ENCODE measurements at places on chromosomes 4 and X.
A peak's percentile ranks its signal among the peaks of the same experiment; 100 is the strongest.

DNA sequence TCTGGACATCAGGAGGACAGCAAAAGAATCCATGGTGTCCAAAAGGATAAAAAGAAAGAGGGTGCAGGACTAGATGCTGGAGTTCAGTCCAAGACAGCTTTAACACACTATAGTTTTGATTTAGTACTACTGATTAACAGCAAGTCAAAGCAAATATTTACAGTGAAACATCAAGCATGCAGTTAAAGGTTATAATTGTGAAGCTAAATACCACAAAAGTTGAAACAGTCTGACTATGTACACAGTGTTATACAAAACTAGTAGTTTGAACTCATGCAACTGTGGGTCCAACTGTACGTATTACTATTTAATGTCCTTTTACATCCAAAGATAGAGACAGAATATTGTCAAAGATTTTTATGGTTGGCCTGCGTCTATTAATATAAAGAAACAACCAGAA, 57.6 kb downstream of the CHIC2 start:
- H3K27ac ChIP-seq, result no peak overlapping the region
- no peak for DNase-seq
- no peaks in the 10 kb centered on the region for H3K27me3 ChIP-seq
- H3K36me3 ChIP-seq, result peaks cover 21% of the 10 kb centered on the region
- H3K4me3 ChIP-seq, result no peak overlapping the region
- no peaks in the 10 kb centered on the region for H3K4me1 ChIP-seq

GRCh38 chr4:55159851-55160250, 34.5 kb upstream of the KDR start:
- H3K4me3 ChIP-seq, result no peak overlapping the region
- H3K4me1 ChIP-seq, result no peaks in the 10 kb centered on the region
- H3K36me3 ChIP-seq, result no peaks in the 10 kb centered on the region
- no peak for DNase-seq

DNA sequence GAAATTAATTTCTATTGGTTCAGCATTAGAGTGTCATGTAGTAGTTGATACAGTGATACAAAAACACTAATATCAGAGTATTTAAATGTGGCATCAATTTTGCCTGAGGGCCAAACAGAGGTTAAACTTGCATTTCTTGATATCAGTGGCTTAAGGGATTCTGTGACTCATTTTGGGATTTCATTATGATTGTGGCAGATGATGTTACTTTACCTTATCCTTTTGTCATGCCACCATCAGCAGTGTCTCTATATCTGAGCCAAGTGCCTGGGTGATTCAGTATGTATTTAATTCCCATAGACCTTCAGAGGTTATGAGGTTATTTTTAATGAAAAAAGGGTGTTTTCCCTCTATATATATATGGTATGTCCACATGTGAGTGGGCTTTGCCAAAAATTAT, 582.9 kb downstream of the ADGRL3 start:
- no peak overlapping the region for H3K4me3 ChIP-seq
- no peaks in the 10 kb centered on the region for H3K27me3 ChIP-seq
- H3K27ac ChIP-seq, result no peak overlapping the region

DNA sequence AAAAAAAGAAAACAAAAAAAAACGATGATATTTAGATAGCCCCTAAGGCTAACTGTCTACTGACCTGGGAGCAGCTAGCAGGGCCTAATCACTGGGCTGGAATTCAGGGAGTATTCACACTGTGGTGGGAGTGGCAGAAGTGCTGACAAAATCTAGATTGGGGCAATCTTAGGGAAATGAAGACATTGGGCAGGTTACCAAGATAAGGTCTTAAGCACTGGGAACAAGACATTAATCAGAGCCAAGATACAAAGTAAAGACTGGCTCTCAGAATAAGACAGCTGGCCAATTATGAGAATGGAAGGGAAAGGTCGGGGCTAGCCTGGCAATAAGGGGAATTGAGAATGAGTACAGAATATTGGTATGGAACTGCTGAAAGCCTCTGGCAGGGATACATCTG, 100.2 kb upstream of the GRIA3 start:
- no peaks in the 10 kb centered on the region for H3K4me1 ChIP-seq
- no peak overlapping the region for H3K4me3 ChIP-seq
- no peaks in the 10 kb centered on the region for H3K36me3 ChIP-seq
- no peaks in the 10 kb centered on the region for H3K27me3 ChIP-seq
- H3K27ac ChIP-seq, result no peak overlapping the region

GRCh38 chr4:82890528-82890900, 439 bp downstream of the SEC31A start:
- DNase-seq, result no peak
- H3K4me3 ChIP-seq, result peak overlapping the region; percentile 95
- H3K27ac ChIP-seq, result peak overlapping the region; percentile 96
- H3K27me3 ChIP-seq, result no peaks in the 10 kb centered on the region
- peaks cover 14% of the 10 kb centered on the region for H3K4me1 ChIP-seq
- H3K36me3 ChIP-seq, result peaks cover 11% of the 10 kb centered on the region

- no peaks in the 10 kb centered on the region for H3K4me1 ChIP-seq
- H3K27ac ChIP-seq, result no peak overlapping the region
- H3K27me3 ChIP-seq, result peaks cover 9% of the 10 kb centered on the region
Measured at GRCh38 chr4:108443585-108443984, 176.8 kb upstream of the RPL34 start.

GRCh38 chr4:98181809-98182208, 38.5 kb upstream of the STPG2 start:
- no peak overlapping the region for H3K27ac ChIP-seq
- peaks cover 28% of the 10 kb centered on the region for H3K36me3 ChIP-seq
- H3K4me3 ChIP-seq, result no peak overlapping the region
- peaks cover 7% of the 10 kb centered on the region for H3K4me1 ChIP-seq

DNA sequence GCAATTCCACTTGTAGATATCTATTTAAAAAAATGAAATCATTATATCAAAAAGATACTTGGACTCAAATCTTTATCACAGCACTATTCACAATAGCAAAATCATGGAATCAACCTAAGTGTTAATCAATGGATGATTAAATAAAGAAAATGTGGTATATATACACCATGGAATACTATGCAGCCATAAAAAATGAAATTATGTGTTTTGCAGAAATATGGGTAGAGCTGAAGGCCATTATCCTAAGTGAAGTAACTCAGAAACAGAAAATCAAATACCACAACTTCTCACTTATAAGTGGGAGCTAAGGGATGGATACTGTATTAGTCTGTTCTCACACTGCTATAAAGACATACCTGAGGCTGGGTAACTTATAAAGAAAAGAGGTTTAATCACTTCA, 14.3 kb upstream of the INTU start:
- no peaks in the 10 kb centered on the region for H3K4me1 ChIP-seq
- H3K36me3 ChIP-seq, result no peaks in the 10 kb centered on the region
- DNase-seq, result no peak
- H3K27ac ChIP-seq, result no peak overlapping the region
- H3K4me3 ChIP-seq, result no peak overlapping the region

DNA sequence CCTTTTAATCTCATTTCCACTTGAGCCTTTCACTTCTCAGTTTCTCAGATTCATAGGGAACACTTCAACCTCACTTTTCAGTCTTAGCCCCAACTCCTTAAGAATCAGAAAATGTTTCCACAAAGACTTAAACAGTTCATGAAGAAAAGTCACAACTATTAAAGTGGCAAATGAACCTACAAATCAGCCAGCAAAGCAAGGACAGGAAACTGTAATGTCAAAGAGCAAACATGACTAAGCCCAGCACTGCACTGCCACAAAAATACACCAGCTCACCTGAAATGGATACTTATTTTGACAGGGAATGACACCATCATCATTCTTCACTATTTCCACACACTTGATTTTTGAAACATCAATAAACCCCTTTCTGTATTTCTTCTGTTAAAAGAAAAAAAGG, 41.8 kb upstream of the TXK start:
- peaks cover 6% of the 10 kb centered on the region for H3K4me1 ChIP-seq
- peaks cover 20% of the 10 kb centered on the region for H3K36me3 ChIP-seq
- no peak for DNase-seq
- no peaks in the 10 kb centered on the region for H3K27me3 ChIP-seq
- no peak overlapping the region for H3K27ac ChIP-seq
- no peak overlapping the region for H3K4me3 ChIP-seq

GRCh38 chr4:44342800-44343199, 105.8 kb downstream of the KCTD8 start:
- H3K27ac ChIP-seq, result no peak overlapping the region
- no peak overlapping the region for H3K4me3 ChIP-seq
- no peaks in the 10 kb centered on the region for H3K36me3 ChIP-seq
- DNase-seq, result no peak
- no peaks in the 10 kb centered on the region for H3K4me1 ChIP-seq
- H3K27me3 ChIP-seq, result no peaks in the 10 kb centered on the region

DNA sequence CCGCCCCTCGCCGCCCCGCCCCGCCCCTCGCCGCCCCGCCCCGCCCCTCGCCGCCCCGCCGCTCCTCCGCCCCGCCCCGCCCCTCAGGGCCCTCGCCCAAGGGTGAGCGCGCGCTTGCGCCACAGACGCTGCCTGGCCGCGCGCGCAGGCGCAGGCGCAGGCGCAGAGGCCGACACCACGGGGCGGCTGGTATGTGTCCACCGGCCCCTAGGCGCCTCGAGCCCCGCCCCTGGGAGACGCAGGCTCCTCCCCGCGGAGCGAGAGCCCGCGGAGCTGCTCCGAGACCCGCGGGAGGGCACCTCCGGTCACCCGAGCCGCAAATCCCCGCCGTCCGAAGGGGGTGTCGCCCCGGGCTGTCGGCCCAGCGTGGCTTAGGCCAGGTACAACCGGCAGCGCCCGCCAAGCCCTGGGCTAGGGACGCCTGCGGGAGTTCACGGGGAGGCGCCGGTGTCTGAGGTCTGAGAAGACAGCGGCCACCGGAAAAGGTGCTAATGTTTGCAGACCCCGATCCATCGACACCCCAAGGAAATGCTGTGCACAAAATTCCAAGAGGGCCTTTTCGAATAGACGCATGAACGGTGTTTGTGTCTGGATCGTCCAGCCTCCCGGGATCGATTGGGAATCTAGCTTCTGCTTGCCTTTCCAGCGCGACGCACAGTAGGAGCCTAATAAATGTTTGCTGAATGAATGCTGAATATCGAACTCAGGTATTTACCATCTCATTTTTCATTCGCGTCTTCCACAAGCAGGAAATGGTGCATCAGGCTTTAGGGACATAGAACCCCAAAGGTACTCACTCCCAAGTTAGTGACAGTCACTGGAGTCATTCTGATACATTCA, 473 bp upstream of the CCNQ start:
- H3K27me3 ChIP-seq, result no peaks in the 10 kb centered on the region
- peaks cover 27% of the 10 kb centered on the region for H3K4me1 ChIP-seq
- peaks cover 5% of the 10 kb centered on the region for H3K36me3 ChIP-seq
- peak overlapping the region; percentile 84 for H3K4me3 ChIP-seq
- peak; percentile 57 for DNase-seq

DNA sequence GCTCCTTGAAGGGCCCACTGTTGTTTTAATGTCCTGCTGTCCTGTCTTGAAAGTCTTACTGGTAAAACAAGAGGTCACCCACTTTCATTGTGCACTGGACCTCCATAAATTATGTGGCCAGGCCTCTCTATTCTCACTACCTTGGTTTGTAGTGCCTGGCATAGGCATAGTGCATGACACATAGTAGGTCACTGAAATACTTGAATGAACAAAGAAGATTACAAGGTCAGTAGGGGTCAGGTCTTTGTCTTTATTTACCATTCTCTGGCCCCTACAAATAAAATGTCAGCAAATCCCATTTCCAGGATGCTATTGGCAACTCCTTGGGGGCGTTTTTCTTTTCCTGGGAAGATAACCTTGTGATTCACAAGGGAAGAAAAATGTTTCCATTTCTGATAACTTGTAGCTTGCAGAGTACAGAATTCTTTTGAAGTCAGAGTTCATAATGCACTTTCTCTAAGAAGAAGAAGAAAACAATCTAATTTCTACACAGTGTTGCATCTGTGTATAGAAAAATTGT, 1.4 kb downstream of the PGM2 start:
- H3K4me3 ChIP-seq, result peak overlapping the region; percentile 90
- no peaks in the 10 kb centered on the region for H3K27me3 ChIP-seq
- H3K36me3 ChIP-seq, result peaks cover 15% of the 10 kb centered on the region
- peak overlapping the region; percentile 94 for H3K27ac ChIP-seq

DNA sequence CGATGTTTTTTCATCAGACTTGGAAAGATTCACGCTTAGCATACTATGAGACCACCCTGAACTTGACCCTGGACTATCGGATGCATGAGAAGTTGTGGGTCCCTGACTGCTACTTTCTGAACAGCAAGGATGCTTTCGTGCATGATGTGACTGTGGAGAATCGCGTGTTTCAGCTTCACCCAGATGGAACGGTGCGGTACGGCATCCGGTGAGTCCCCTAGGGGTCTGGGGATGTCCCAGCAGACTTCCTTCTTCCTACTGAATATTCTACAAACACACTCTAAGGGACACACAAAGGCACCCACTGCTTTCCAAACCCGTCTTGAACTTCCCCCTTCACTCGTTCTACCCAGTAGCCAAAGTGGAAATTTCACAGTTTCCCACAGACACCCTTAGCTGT, 9.3 kb downstream of the GABRQ start:
- no peak overlapping the region for H3K4me3 ChIP-seq
- no peak for DNase-seq
- H3K27ac ChIP-seq, result no peak overlapping the region
- H3K36me3 ChIP-seq, result no peaks in the 10 kb centered on the region

- H3K4me1 ChIP-seq, result no peaks in the 10 kb centered on the region
- H3K27ac ChIP-seq, result no peak overlapping the region
- H3K4me3 ChIP-seq, result no peak overlapping the region
- H3K27me3 ChIP-seq, result no peaks in the 10 kb centered on the region
- no peak for DNase-seq
Measured at GRCh38 chr4:43047058-43047457, 154.5 kb downstream of the GRXCR1 start.

- H3K27ac ChIP-seq, result no peak overlapping the region
- peaks cover 26% of the 10 kb centered on the region for H3K4me1 ChIP-seq
- no peak for DNase-seq
- no peaks in the 10 kb centered on the region for H3K36me3 ChIP-seq
- H3K4me3 ChIP-seq, result no peak overlapping the region
Measured at GRCh38 chr4:4341861-4342650, 44.8 kb upstream of the NSG1 start.

DNA sequence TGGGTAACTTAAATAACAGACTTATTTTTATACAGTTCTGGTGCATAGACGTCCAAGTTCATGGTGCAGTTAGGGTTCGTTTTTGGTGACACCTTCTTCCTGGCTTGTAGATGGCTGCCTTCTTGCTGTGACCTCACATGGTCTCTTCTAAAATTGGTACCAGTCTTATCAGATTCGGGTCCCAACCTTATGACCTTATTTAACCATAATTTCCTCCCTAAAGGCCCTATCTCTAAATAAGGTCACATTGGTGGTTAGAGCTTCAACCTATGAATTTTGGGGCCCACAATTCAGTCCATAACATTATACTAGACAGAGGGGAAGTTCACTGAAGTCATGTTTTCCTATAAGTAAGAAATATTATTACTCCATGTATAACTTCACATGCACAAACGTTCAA, 128.0 kb downstream of the CFAP299 start:
- peaks cover 2% of the 10 kb centered on the region for H3K27me3 ChIP-seq
- H3K36me3 ChIP-seq, result no peaks in the 10 kb centered on the region
- no peak overlapping the region for H3K27ac ChIP-seq
- no peak overlapping the region for H3K4me3 ChIP-seq

- no peak overlapping the region for H3K4me3 ChIP-seq
- no peaks in the 10 kb centered on the region for H3K27me3 ChIP-seq
- DNase-seq, result no peak
Measured at GRCh38 chr4:70062000-70062399, 11.8 kb downstream of the HTN1 start.
